Dermis microvascular lymphatic vessel endothelial cell (primary cell): ENCODE measurements at places on chromosomes 11 and 22. TPM values are rescaled to one million over a fixed set of nuclear protein-coding genes. Genes with fewer than 3 reads are reported as not detected.

HDAC10 gene
- 9.4 and 18.2 TPM in 2 replicates for total RNA-seq

NUDT22 gene
- total RNA-seq, result 26.4 and 31.1 TPM in 2 replicates

C1QTNF6 gene
- total RNA-seq, result 5.0 and 6.6 TPM in 2 replicates

CDC45 gene
- total RNA-seq, result 8.2 and 17.2 TPM in 2 replicates

- no peak for DNase-seq
Measured at GRCh38 chr11:120676991-120677390, 165.4 kb downstream of the GRIK4 start.

DNA sequence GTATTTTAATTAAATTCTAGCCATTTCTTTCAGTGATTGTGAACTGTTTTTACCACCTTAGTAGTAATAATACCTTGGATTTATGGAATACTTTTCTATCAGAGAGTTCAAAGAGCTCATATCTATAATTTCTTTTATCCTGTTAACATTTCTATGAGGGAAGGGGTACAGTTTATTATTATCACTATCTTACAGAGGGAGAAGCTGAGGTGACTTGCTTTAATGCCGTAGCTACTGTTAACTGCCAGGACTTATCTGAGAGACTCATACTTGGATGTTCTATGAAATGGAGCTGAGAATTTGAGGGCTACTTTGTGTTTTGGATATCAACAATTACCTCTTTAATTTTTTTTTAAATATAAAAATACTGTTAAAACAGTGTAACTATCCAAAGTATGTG is 3.3 kb downstream of the REXO2 start:
- no peak for DNase-seq

DNA sequence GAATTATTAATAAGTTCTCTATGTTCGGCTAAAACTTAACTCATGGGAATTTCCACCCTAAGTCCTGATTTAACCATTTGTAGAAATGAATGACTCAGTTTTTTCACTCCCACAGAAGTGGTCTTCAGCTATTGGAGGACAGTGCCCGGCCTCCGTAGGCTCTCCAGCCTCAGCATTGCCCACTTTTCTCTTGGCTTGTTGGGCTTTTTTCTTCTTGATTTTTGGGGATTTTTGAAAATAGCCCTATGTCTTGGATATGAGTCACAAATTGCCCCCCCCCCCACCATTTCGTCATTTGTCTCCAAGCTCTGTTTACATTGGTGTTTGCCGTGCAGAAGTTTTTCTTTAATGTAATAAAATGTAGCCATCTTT is 66.7 kb downstream of the PACS1 start:
- no peak for DNase-seq

DNA sequence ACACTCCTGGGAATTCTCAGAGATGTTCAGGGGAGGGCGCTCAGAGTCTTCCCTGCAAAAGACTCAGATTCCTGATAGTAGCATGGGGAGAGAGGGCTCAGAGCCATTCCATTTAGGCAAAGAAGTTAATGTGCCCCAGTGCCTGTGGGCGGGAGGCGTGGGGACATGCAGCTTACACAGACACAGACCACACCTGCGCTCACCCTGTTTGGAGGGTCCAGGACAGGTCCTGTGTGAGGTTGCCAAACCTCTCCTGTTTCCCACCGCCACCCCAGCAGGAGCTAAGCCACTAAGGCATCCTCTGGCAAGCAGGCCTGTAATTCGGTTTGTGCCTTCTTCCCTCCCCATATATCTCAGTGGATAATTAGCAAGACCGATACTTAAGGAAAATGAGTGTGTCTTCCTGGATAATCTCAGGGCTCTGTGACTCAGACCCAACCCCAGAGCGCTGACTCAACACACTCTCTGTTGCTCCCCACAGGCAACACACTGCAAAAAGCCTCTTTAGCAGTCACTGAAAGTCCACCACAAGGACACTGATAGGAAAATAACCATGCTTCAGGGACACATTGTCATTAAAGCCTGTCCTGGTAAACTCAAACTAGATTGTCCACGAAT is 118.9 kb upstream of the LMO1 start:
- no peak for DNase-seq

DNA sequence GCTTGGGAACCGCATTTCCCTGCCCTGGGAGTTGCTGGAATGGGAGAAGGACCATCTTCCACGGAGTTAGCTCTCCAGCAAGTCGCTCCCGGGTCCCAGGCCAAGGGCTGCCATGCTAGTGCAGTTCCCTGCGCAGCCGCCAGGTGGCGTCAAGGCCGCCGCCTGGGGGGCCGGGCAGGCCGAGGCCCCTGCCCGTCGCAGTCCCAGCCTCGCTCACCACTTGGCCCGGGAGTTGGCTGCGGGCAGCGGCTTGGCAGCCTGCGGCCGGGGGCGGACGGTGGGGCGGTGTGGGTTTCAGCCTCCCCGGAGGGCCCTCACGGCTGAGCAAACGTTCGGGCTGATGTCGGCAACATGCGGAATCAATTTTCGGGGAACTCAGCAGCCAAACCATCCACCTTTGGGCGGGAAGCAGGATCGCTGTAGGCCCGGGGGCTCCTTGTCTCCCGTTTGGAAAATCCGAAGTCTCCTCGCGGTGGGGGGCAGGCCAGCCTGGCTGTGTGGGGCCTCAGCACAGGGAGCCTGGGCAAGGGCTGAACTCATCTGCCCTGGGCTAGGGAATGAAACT is 415.1 kb downstream of the SOX6 start:
- peak; percentile 33 for DNase-seq
